IPS-NIHi11 (cell line): ENCODE measurements at places on chromosomes 3 and 15.

- DNase-seq, result no peak
These were observed 470.4 kb downstream of the LPP start for GRCh38 chr3:188624384-188624783.

DNA sequence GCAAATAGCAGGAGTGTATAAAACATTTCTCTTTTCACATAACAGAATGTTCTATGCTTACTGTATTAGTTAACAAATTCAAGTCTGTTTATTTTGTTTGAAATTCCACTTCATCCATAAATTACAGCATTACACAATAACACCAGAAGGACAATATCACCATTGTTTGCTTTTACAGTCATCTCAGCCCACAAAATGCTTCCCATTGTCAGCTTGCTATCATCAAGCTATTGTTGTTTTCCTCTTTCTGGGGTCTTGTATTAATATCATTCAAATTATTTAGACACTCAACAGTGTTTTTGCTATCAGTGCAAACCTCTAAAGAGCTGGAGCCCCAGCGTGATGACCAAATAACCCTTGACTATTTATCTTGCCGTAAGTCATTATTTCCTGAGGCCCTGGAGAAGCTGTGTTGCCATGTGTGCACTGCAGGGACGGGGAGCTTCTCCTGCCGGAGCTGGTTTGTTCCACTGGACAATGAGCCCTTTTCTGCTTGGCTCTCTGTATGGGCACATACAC, 1.1 kb downstream of the SAMMSON start:
- no peak for DNase-seq

GRCh38 chr15:37057831-37058230, 42.5 kb downstream of the MEIS2 start:
- no peak for DNase-seq

GRCh38 chr3:187662848-187663409, 7.3 kb downstream of the SST start:
- DNase-seq, result no peak

DNA sequence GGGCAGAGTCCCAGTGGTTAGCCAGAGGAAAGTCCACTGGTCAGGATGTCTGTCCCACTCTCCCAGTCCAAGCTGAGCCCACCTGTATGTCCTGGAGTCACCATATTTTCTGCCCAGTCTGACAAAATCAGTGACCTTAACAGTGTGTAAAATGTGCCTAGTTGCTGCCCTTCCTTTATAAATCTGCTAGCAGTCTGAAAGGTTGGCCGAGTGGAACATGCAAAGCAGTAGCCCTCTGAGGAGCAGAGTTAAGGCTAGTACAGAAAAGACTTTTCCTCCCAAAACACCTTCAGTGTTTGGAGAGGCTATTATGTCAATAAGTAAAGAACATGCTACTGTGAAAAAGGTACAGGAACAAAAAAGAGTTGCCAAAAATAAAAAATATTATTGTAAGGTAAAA, 15.3 kb downstream of the TTC21A start:
- no peak for DNase-seq

- DNase-seq, result no peak
These were observed 137.5 kb downstream of the MAGI1 start for GRCh38 chr3:65901226-65901625.

- DNase-seq, result peak; percentile 46
These were observed 103.1 kb downstream of the CMSS1 start for GRCh38 chr3:99920481-99921376.

DNA sequence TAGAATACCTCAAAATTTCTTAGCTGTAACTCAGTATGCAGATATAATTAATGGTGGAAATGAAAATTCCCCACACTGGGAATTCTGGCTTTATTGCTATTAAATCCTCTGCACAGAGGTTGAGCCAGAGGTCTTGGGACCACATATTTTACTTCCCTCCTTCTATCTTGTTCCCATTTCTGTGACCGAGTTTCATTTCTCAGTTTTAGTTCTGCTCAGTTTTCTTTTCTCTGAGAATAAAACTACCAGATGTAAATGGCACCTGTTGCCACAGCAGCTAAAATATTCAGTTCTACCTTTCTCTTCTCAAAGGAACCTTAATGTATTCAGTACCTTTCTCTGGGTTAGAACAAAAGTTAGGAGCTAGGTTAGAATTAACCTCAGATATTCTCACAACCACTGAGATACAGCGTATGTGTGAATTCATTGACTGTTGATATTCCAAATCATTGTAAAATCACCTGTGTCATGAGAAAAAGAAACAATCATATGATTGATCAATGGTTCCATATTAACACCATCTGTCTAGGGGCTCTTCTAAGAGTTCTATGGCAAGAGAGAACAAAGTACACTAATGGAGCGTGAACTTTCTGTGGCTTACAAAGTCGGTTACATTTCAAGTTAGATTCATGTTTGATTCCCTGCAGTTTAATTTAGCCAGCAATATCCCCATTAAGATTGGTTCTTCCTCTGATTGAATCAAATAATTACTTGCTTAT, 374.1 kb downstream of the EFHB start:
- no peak for DNase-seq
